ENCODE measurements at places on chromosomes 6 and 20.

DNA sequence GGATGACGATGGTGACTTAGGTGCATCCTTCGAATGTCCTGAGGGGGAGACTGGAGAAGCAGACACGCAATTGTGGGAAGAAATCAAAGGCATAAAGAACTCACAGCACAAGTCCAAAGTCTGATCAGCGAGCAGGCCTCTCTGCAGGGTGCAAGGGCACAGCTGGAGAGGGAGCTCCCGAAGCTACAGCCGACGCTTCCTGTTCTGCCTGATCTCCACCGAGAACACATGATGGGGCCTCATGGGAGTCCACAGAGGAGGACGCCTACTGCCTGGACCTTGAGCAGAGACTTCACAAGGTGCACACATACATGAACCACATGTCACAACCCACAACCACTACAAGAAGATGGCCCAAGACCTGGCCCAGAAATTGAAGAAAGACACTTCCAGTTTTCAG is 51.4 kb downstream of the RIN2 start:
- DNase-seq, result no peak

GRCh38 chr6:34696189-34696738 is 303 bp downstream of the ILRUN start:
- no peak for DNase-seq

- no peak for DNase-seq
Measured at GRCh38 chr6:73704260-73704659, 8.3 kb downstream of the CD109 start.

GRCh38 chr6:52297433-52297832 is 12.9 kb upstream of the MCM3 start:
- no peak for DNase-seq

- DNase-seq, result no peak
Measured at GRCh38 chr6:72619883-72620696, 1.8 kb upstream of the KCNQ5 start.

DNA sequence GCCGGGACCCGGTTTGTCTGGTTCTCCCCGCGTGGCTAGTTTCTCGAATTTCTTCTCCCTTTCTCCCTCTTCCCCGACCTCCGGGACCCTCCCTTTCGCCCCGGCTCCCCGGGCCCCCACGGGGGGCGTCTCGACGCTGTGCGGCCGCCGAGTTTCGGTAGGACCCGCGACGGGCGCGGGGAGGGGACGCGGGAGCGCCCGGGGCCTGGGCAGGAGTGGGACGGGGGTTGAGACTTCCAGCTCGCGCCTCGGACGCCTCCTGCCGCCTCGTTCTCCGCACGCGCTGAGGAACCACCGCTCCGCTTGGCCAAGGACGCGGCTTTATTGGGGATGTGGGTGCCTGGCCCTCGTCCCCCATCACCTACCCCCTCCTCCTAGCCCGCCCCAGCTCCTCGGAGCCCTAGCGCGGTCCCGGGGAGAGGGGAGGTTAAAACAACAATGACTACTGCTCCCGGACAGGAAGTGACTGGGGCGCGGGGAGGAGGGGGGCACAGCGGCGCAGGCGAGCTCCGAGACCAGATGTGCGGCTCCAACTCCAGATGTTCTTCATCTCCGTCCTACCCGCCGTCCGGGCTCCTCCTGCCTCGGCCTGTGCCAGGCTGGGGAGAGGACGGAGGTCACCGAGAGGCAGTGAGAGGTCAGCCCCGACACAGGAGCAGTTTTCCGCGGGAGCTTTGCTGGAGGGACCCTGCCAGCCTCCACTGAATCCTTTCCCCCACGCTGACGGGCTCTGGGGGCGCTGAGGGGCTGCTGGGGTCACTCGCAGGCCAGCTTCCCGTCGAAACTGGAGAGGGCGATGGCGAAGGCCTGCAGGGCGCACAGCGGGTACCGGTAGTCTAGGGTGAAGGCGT is 917 bp upstream of the TEAD3 start:
- no peak for DNase-seq

- peak; percentile 14 for DNase-seq
Measured at GRCh38 chr6:47631269-47631772, 67.1 kb upstream of the ADGRF4 start.

- DNase-seq, result no peak
Measured at GRCh38 chr20:46365487-46366220, 40.8 kb downstream of the ELMO2 start.

DNA sequence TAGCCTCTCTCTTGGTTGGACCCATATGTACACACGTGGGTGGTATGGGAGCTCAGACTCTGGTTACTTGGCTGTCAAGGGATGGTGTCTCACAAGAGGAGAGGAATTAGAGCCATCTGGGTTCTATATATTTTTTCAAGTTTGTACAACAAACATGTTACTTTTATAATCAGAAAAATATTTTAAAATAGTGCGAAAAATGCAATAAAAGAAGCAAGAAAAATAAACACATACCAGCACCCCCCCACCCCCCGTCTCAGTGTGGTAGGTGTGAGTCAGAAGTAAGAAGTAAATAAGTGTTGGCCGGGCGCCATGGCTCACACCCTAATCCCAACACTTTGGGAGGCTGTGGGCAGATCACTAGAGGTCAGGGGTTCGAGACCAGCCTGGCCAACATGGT is 2.1 kb upstream of the TIAM2 start:
- DNase-seq, result no peak

GRCh38 chr6:169499848-169500247 is 202.0 kb downstream of the WDR27 start:
- DNase-seq, result no peak

DNA sequence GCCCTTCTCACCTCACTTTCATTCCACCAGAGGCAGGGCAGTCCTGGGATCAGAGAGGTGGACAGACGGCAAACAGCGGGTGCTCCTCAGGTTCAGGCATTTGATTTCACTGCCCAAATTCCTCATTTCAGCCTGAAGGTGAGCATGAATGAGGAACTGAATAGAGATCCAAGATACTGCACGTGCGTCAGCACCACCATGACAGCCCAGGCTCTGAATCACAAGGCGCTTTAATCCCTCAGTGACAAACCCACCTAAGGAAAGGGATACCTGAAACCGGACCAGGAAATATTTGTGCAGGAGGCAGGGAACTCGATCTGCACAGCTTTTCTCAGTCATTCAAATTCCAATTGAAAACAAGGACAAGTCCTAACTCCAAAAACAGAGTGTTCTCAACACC is 174.8 kb upstream of the HEY2 start:
- no peak for DNase-seq

DNA sequence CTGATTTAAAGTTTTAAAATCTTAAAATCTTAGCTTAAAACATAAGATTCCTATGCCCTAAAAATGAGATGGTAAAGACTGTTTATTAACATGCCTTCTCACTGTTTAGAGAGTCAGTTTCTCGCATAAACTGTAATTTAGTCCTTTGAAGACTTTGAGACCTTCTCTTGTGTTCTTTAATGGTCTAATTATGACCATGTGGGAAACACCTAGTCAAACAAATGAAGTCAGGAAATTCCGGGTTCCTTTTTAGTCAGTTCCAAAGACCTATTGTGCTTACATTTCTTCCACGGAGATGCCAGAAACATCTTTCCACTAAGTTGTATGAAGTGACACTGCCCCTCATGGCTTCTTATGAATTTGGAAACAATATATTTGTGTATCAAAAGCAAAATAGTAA is 64.2 kb upstream of the KIF25 start:
- no peak for DNase-seq

DNA sequence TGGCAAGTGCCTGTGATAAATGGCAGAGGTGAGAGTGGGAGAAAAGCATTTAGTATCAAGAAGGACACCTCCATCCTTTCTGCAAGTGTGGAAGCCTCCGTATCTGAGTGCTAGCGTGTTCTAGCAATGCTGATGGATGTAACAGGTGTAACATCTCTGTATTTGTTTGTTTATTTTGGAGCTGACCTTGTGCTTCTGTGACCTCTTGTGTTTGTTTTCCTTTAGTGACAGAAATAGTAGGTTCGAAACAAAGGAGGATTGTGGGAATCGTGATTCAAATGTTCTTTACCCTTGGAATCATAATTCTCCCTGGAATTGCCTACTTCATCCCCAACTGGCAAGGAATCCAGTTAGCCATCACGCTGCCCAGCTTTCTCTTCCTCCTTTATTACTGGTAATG is 60.4 kb downstream of the SLC22A3 start:
- DNase-seq, result no peak

DNA sequence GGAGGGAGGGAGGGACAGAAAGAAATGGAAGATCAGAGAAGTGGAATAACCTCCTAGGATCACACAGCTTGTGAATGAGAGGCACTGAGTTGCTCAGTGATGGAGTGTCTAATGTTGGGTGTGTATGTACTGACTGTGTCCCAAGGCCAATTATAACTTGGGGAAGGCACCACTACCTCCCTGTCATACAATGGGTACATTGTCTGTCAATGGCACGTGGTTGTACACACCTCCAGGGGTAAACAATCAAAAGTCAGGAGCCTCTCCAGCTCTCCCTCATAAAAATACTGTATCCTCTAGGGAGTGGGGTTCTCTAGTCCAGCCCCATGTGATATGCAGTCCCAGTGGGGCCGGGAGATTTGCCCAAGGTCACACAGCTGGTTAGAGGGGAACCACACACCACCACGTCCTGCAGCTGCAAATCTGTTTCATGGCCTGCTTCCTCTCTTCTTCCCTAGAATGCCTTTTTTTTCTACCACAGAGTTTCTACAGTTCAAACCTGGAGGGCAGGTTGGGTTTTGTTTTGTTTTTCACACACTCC is 112.5 kb downstream of the SNX5 start:
- no peak for DNase-seq

- DNase-seq, result no peak
Measured at GRCh38 chr20:56634735-56635385, 5.8 kb downstream of the TFAP2C start.

- DNase-seq, result no peak
Measured at GRCh38 chr6:14211562-14211942, 94.0 kb downstream of the CD83 start.

- DNase-seq, result no peak
Measured at GRCh38 chr6:54515013-54515412, 206.8 kb downstream of the TINAG start.

DNA sequence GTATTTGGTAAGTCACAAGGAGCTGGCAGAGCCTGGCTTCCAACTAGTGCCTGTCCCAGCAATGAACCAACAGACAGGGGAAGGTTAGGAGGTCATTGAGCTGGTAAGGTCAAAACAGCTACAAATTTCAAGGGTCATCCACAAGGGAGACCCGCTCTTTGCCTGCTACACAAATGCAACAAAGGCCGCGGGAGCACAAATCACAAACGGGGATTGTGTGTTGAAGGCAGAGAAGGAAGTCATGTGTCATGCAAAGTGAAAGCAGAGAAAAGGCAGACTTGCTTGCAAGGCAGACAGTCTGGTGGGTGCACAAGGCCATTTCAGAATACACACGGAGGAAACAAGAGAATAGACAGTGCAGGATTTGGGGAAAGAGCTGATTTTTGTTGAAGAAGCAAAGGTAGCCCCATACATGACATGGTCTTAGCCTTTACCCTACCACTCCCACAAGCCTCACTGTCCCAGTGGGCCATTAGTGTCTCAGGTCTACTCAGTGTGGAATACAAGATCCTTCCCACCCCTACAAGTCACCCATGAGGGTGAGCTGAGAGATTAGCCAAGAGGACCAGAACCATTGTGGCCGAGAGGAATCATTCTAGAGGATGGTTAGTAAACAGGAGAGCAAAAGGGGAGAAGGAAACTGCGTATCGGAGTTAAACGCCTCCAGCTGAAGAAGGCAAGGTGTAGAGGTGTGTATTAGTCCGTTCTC is 18.1 kb upstream of the SAMHD1 start:
- no peak for DNase-seq

DNA sequence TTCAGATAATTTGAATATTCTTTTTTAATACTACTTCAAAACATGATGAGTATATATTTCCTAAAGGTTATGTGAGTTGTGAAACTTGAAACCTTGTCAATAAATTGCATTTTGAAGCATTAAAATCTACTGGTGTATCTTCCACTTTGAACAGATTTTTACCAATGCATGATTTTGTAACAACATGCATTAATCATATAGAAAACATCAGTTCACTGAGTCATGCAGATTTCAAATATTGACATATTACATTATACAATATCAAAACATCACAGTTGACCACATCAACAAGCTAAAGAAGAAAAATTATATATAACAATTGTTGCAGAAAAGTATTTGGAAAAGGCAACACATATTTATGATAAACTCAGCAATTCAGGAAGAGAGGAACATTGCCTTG is 158.1 kb downstream of the WDR27 start:
- DNase-seq, result no peak

- no peak for DNase-seq
Measured at GRCh38 chr20:38623061-38623460, 21.5 kb downstream of the ARHGAP40 start.

GRCh38 chr6:85470023-85470410 is 20.1 kb downstream of the NT5E start:
- no peak for DNase-seq

- DNase-seq, result no peak
Measured at GRCh38 chr20:63152322-63153253, 63.3 kb downstream of the YTHDF1 start.

DNA sequence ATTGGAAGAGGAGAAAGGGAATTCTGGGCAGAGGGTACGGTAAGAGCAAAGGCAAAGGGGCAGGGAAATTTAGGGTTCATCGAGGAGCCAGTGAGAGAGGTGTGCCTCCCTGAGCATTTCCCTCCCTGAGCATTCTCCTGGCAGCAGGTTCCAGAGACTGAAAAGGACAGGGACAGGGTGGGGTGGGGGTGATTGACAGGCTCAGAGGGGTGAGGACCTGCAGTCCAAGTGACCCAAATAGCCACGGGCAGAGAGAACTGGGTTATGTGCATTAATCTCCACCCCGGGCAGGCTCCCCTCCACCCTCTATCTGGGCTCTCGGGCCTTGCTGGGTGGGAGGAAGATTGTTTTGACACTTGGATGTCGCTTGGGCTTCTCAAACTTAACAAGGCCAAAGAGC is 69.5 kb downstream of the KCNB1 start:
- no peak for DNase-seq

GRCh38 chr6:57283106-57283505 is 34.3 kb upstream of the PRIM2 start:
- no peak for DNase-seq

DNA sequence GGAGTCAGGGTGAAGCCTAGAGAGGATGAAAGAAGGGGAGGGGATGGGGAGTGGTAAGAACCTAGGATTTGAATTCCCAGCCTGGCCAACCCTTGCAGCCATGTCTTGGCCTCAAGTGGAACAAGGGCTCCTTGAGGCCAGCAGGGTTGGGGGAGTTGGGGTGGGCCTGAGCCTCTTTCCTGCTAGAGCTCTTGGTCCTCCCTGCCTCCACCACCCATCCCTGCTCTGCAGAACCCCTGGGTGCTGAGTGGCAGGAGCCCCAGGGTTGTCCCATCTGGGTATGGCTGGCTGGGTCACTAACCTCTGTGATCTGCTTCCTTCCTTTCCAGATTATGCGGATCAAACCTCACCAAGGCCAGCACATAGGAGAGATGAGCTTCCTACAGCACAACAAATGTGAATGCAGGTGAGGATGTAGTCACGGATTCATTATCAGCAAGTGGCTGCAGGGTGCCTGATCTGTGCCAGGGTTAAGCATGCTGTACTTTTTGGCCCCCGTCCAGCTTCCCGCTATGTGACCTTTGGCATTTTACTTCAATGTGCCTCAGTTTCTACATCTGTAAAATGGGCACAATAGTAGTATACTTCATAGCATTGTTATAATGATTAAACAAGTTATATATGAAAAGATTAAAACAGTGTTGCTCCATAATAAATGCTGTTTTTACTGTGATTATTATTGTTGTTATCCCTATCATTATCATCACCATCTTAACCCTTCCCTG is 8.3 kb downstream of the VEGFA start:
- no peak for DNase-seq
